ENCODE measurements at places on chromosomes 7 and 10.

DNA sequence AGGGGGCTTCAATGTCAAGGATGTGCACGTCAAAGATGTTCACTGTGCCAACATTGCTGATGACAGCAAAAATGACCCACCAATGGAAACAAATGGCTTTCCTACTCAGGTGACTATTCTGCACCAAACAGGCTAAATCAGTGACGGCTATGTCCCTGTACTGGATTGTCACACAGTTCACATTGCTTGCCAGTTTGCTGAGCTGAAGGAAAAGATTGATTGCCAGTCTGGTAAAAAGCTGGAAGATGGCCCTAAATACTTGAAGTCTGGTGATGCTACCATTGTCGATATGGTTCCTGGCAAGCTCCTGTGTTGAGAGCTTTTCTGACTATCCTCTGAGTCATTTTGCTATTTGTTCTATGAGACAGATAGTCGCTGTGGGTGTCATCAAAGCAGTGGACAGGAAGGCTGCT, 202.2 kb upstream of the ETV1 start:
- DNase-seq = no peak

GRCh38 chr10:4770801-4771553, 55.0 kb upstream of the AKR1E2 start:
- DNase-seq = peak; percentile 71

DNA sequence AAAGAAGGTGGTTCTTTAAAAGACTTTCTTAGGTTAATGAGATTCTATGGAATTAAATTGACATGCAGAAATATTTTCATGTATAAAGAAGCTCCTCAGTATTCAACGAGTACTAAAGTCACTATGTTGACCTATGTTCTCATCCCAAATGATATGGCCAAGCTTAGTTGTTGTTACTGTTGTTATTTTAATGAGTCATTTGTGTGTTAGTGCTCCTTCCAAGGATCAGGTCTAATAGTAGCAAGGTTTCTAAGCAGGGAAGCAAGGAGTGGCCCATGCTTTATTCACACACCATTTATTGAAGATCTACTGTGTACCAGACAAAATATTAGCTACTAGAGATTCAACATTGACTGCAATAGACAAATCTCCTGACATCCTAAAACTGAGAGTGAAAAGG, 41.9 kb downstream of the LRRN3 start:
- no peak for DNase-seq

GRCh38 chr10:69415049-69415448, 1.7 kb downstream of the TACR2 start:
- no peak for DNase-seq

- no peak for DNase-seq
These were observed 239.0 kb downstream of the DNAJB9 start for GRCh38 chr7:108808549-108809266.

DNA sequence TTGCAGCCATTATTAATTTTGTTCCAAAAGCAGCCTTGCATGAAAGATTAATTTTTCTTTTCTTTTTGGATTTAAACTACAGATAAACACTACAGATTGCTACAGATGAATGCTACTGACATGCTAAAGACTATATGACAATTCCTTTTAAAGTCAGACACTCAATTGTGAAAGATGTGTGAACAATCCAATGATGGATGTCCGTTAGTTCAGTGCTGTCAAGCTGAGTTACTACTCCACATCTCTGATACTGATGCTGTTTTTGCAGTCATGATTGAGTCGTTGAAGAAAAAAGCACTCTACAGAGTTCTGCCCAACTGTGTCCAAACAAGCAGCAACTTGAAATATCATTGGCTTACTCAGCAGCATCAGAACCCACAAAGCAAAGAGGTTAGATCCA, 146.8 kb downstream of the OTUD1 start:
- DNase-seq = no peak

DNA sequence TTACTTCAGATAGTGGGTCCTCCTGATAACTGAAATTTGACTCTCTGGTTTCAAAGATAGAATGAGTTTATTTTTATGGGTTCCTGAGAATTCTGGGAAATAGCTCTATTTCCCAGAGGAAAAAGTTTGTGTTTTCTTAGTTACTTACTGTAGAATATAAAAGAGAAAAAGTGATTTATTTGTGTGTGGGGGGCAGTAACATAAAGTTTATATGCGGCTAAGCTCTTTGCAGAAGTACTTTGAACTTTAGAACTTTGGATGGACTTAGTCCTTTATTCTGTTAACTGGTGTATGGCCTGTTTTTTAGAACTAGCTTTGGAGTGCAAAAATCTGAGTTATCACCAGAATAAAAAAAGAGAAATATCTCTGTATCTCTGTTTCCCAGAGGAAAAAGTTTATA, 157.1 kb downstream of the BBS9 start:
- DNase-seq = no peak

- DNase-seq = no peak
These were observed 1147.3 kb downstream of the XPNPEP1 start for GRCh38 chr10:108775911-108776475.

DNA sequence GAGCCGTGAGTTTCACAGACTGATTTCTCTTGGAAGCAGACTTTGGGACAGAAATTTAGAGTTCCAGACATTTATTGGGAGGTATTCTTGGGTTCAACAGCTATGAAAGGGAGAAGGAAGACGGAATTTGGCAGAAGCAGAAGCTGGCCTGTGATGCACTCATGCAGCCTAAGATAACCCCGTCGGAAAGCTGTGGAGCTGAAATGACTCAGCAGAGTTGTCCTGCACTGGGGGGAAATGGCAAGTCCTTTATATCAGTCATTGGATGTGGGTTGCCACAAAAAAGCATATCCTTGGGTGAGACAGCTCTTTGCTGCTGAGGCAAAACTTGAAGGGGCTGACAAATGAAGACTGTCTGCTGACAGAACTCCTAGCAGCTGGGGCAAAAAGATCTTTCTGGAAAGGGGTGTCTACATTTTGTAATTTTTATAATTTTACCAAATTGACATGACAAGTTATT, 11.5 kb upstream of the MICU1 start:
- DNase-seq = peak; percentile 92

GRCh38 chr10:13072339-13072738, 27.6 kb upstream of the OPTN start:
- DNase-seq = no peak

DNA sequence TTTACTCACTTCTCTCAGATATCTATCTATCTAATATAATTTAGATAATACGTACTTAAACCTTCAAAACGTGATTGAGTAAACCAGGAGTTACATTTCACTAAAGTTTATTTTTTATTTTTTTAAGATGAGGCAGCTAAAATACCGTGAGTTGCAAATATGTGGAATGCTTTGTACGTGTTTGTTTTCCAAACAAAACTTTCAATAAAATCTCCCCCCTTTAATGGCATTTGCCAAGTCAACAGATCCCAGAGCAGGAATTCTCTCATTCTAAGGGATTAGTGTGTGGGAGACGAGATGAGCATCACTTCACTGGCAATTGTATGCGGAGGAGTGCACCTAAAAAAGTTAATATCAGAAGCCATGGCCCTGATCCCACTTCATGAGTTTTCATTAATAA, 53.7 kb upstream of the MAGI2 start:
- DNase-seq = no peak

DNA sequence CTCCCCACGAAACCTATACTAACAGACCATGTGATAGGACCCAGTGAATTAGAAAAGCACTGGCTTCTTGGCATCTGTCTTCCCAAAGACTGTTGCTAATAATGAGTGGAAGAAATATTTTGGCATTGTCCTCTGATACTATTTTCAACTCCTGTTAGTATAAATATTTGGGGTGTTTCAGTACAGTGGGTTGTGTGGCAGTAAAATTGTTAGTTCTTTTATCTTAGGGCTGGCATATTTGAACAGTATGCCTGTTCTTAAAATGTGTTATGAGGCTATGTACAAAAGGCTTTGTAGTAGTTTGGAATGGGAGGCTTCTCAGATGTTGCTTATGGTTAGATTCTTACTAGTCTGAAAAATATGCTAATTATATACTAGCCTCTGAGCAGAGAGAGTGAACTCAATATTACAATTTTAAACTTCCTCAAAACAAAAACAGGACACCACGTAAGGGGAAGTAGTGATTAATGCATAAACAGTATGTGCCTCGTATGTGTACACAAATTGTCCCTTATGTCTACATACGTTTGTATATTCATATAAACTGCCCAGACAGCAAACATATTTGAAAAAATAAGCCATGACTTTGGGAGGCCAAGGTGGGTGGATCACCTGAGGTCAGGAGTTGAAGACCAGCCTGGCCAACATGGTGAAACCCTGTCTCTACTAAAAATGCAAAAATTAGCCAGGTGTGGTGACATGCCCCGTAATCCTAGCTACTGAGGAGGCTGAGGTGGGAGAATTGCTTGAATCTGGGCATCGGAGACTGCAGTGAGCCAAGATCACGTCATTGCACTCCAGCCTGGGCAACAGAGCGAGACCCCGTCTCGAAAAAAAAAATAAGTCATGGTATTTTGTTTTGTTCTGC, 115.4 kb downstream of the ARID5B start:
- DNase-seq = peak; percentile 88

DNA sequence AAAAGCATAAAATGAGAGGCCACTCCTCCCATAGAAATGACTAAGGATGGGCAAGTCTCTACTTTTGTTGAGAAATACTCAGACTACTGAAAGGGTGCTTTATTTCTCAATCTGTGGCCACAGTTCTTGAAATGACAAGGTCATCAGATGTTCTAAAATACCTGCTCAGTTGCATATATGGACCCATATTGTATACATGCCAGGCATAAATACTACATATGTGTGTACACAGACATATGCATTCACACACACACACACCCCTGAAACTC, 691.5 kb upstream of the SORCS1 start:
- no peak for DNase-seq

GRCh38 chr7:35691827-35692307, 3.1 kb downstream of the HERPUD2 start:
- no peak for DNase-seq

DNA sequence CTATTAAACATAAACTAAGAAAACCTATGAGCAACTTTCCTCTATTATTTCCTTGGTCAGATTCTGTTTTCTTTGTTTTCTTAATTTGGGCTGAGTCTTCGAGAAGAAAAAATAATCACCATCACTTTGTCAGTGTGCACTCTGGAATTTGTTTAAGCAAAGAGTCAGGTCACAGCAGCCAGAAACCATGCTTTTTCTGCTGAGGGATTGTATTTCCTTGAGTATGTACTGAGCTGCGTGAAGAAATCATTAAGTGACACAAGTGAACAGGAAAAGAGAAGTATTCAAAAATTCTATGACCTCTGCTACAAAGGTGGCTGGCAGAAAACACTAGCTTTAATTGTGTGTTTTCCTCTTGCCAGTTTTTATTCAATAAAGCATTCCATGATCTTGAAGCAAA, 249.6 kb downstream of the VTI1A start:
- no peak for DNase-seq

GRCh38 chr10:110508806-110509544, 11.3 kb downstream of the DUSP5 start:
- peak; percentile 81 for DNase-seq

- DNase-seq = peak; percentile 42
These were observed 40.8 kb upstream of the HECW1 start for GRCh38 chr7:43071604-43072003.

- DNase-seq = no peak
These were observed 50.4 kb downstream of the IMMP2L start for GRCh38 chr7:111511845-111512244.

GRCh38 chr7:49911909-49912308, 138.5 kb downstream of the VWC2 start:
- DNase-seq = no peak

DNA sequence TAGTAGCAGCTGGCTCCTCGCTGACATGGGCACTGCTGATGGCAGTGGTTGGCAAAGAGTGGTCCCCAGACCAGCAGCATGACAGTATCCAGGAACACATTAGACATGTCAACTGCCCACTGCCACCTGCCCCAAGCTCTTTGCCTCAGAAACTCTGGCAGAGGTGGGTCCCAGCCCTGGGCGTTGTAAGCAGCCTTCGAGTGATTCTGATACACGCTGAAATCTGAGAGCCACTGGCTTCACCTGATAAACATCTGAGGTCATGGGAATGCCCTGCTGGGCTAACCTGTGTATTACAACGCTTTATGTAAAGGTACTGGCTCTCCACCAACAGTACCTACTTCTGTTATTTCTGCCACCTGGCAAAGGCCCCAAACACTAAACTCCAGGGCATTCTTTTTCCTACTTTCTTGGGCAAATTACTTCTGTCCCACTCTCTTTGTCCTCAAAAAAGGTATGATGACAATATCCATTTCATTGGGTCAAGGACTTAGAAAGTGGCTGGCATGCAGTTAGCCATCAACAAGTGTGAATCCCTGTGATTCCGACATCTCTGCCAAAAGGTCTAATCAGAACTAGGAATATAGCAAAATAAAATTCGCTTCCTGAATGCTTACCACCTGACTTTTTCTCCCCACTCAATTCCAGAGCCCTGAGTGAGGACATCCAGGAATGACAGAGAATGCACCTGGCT, 9.2 kb downstream of the SGMS1 start:
- DNase-seq = no peak

DNA sequence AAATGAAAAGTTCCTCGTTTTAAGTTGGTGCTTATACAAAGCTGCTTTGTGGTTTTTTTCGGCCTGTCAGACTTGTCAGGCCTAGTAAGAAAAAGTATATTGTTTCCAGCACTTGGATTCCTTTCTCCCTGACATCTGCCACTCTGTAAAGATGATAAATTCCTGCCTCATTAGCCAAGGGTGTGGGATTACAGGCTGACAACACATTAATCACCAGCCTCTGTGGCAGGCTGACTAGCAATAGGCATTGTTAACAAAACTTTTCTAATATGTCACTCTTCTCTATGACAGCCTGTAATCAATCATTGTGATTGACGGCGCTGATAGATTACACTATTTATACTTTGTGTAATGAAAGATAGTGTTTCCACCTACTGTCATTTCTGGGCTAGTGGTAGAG, 682.5 kb downstream of the LRMDA start:
- DNase-seq = peak; percentile 20

GRCh38 chr7:99791667-99792369, 7.8 kb upstream of the CYP3A4 start:
- DNase-seq = no peak

DNA sequence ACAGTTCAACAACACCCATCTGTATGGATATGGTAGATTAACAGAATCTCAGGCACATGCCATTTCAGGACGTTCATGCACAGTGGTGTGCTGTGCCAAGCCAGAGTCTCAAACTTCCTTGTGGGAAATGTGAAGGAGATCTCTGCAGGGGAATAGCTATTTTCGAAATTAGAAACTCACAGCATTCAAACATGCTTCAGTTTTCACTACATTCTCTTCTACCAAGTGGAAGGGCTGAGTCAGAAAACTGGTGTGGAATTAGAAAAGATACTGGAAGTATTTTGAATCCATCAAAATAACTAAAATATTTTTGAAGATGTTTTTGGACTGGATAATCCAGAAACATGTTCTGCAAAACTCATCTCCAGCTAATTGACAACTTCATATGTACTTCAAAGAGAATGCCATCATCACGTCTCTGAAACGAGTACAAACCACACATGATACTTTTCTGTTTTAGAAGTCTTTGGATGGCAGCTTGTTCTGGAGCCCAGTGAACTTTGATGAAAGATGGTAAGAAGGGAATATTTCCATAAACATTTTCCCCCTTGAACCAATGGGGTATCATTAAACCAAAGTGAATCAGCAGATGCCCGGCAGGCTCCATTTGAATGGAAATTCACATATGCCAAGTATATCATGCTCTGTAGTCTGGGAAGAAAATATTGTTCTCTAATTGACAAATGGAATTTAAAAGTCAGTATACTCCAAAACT, 616.3 kb upstream of the IGFBP3 start:
- DNase-seq = no peak

All from suppressor macrophage treated with lipopolysaccharide for 1 hour (primary cell).